ENCODE measurements at places on chromosomes 12 and 14.

- DNase-seq = peak; percentile 49
Measured at GRCh38 chr12:104720339-104721038, 237.6 kb downstream of the SLC41A2 start.

- no peak for DNase-seq
Measured at GRCh38 chr14:74973905-74974363, 18.5 kb upstream of the PGF start.

DNA sequence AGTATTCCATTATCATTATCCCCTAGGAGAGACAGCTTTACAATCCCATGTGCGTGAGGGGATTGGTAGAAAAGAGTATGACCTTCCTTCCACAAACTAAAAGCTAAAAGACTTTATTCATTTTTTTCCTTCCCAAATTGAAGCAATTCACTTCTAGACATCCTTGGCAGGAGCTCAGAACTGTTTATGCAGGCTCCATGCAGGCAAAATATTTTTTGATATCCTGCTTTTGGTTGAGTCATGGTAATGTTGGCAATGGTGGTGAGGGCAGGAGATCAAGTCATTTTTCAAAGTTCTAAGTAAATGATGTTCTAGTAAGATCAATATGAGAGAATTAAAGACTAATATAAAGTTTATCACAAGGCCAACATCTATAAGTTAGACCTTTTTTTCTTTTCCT lies 1.3 kb upstream of the PLEKHG7 start:
- no peak for DNase-seq

DNA sequence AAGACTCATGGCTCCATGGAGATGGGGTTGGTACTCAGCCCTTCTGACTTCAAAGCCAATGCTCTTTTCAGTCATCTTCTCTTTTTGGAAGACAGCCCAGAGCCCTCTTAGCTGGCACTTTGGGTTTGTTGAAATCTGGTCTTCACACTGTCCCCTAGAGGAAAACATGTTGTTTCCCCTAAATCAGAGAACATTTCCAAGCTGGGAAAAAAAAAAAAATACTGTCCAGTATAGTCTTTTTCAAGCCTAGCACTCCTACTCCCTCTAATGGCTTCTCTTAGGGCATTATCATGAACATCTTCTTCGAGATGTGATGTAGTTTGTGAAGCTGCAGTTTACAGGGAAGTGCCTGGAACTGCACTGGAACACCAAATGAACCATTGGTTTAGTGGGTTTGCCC lies 3.0 kb upstream of the ZC3H14 start:
- no peak for DNase-seq

DNA sequence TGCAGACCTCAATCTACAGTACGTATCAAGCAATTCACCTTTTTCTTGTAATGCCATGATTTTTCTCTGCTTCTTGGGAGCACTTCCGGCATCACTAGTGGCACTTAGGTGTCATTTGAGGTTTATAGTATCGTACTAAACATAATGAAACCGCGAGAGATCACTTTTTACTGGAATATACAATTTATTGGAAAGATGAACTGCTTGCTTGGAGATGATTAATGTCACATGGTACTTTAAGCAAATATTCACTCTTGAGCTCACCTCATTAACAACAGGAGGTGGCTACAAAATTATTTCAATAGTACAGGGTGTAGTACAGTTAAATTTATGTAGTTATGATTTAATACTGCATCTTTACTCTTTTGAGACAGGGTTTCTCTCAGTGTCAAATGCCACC lies 11.5 kb downstream of the FUT8 start:
- no peak for DNase-seq

DNA sequence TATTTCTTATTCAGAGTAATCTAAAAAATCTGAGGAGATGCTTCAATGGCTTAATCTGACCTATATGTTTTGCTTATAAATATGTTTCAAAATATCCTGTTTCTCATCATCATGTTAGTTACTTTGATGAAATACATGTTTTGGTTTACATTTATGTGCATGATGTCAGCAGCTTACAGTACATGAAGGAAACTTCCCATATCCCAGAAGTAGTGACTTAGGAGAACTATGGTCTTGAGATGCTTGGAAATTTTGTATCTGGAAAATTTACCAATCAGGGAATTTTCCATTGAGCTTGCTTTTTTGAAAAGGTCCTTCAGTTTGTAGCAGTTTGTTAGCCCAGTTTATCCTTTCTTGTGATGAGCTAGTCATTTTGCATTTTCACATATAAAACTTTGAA lies 73.3 kb downstream of the RASSF8 start:
- DNase-seq = no peak

DNA sequence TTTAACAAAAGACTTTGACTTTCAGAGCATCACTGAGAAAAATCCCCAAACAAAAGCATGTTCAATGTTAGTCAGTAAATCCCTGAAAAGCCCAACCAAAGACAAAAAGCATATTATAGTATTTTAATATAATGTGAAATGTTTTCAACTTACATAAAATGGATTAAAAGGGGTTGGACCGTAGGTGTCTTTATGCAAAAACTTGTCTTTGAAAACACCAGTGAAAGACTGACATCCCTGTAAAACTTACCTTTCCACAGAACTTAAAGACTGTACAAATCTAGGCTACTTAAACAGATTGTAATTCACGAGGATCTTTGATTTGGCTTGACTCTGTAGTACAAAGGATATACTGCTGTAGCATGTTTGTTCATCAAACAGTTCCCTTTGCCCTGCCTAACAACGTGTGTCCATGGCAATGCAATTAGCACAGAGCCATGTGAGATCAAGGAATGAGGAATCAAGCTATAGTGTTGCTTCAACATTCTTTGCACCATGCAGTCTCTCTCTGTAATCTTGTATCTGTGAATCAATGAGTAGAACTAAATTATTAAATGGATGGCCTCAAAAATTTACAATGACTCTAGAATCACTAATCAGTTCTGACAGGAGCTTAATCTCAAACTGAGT lies 138.5 kb upstream of the SYT1 start:
- no peak for DNase-seq

- DNase-seq = no peak
Measured at GRCh38 chr12:106106892-106107291, 31.9 kb downstream of the NUAK1 start.

DNA sequence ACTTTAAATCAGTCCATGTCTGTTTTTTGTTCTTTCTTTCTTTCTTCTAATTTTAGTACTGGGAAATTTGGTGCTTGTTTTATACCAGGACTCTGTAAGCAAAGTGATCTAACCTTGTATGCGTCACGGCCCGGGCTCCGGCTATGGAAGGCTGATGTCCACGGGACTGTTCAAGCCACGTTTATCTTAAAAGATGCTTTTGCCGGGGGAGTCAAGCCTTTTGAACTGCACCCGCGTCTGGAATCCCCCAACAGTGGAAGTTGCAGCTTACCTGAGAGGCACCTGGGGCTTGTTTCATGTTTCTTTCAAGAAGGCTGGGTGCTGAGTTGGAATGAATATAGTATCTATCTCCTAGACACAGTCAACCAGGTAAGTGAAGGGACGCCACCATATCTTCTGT lies 62.2 kb downstream of the TECPR2 start:
- DNase-seq = no peak

- no peak for DNase-seq
Measured at GRCh38 chr12:59084511-59085375, 164.4 kb upstream of the LRIG3 start.

GRCh38 chr14:26887847-26888246 lies 290.0 kb upstream of the NOVA1 start:
- DNase-seq = no peak

DNA sequence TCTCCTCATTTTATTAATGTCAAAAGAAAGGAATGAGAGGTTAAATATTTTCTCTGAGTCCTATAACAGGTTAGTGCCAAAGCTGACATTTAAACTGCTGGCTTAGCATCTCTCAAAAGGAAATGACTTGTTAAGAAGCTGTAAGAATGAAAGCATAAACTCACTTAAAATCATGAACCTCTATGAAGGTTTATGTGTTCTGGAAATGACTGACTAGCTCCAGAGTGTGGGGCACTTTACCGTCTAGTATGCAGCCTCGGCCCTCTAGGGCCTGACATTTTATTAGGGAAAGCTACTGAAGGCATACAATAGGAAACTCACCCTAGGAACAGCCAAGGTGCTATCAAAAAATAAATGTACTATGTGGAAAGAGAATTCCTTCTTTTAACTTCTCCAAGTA lies 35.1 kb downstream of the SPX start:
- no peak for DNase-seq

GRCh38 chr14:54603362-54603761 lies 36.4 kb downstream of the SAMD4A start:
- DNase-seq = no peak

DNA sequence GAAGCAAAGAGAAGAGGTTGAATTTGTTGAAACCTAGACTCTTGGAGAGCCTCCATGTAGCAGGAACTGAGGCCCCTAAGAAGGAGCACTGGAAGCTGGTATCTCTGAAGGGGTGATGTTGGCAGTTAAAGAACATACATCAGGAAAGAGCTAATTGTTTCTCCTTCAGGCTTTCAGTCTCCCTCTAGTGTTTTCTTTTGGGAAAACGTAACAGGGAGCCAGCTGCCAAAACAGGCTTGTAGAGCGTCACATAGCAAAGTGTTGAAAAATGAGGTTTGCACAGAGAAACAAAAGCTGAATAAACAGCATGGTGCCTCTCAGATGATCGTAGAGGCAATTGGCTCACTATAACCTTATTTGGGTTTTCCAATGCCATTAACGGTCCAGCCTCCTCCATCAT lies 46.9 kb upstream of the CAND1 start:
- DNase-seq = no peak

DNA sequence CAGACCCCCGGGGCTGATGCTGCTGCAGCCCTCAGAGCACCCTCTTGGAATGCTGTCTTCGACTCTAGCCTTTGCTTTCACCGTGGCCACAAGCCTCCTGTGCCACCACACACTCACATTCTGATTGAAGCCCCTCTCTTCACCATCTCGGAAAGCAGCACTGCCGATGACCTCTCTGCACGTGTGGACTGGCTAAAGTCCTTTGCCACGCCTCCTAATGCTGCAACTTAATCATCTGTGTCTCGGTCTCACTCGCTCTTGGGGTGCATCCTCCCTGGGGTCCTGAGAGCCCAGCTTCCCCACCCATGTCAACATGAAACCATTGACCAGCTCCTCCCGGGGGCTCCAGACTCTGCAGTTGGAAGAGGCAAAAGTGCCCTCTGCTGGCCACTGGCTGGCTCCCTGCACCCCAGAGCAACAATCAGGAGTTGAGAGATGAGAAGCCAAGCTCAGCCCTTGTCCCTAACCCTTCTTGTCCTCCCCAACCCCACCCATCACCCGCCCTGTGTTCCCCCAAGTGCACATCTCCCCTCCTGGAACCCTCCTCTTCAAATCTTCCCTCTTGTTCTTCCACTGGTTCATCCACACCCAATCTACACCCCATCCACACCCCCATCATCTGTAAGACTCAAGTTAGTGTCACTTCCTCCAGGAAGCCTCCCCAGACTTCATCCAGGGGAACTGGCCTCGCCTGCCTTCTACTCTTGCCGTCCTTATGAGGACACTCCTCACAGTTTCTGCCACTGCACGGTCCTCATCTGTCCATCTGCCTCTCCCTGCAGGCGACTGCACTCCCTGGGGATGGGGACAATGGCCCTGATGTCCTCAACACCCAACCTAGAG lies 23.6 kb upstream of the FAM181A start:
- no peak for DNase-seq

DNA sequence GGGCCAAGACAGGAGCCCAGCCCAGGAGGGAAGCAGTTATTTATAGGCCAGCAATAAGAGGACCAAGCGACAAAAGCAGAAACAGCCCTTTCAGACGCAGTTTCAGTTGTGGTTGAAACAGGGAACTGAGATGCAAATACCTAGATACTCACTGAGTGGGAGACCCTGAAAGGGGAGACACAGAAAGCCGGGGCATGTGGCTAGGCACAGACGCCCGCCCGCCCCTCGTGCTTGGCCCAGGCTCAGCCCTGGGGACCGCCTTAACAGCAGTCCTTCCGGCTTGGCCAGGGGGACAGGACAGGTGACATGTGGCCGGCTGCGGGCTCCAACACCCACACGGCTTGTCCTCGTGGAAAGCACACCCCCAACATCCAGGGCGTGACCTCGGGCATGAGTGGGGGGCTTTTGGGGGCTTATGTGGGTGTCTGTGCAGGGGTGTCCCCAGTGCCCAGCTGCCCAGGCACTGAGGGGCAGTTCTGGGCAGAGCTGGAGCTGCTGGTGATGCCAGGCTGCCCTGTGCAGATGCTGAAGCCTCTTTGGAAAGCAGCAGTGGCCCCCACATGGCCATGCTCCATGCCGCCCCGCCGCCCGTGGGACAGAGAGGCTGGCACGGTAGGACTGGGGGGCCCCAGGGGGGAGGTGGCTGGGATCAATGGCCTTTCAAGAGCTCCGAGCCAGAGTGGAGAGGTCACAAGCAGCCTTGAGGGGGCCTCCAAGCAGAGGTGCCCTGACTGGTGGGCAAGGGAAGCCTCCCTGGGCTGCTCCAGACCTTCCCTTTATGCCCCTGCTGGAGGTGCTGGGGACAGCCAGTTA lies 2.1 kb downstream of the PLD4 start:
- DNase-seq = peak; percentile 93

DNA sequence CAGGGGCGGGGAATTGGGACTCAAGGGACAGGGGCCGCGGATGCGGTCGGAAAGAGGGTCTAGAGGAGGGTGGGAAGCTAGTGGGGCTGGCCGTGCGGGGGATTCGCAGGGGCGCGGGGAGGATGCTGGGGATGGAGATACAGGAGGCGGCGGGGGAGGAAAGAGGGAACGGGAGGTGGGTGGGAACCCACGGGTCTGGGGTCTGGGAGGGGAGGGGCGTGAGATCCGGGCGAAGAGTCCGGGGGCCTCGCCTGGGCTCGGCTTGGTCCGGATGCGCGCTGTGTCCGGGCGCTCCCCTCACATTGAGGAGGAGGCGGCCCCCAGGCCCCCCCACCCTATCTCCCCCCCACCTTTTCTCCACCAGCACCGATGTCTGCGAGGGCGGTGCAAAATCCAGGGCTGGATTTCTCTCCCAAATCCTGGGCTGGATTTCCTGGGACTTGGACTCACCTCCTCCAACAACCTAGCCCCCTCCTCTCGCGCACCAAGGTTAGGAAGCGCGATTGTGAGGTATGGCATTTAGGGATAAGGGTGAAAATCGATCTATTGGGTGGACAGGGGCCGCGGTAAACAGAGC lies at the start of gene AGAP2:
Gene AGAP2 (minus strand): TSS at position 82 of the 577 bp plus-strand sequence. CDS start 496 bp downstream, outside the sequence.
- no peak for DNase-seq

DNA sequence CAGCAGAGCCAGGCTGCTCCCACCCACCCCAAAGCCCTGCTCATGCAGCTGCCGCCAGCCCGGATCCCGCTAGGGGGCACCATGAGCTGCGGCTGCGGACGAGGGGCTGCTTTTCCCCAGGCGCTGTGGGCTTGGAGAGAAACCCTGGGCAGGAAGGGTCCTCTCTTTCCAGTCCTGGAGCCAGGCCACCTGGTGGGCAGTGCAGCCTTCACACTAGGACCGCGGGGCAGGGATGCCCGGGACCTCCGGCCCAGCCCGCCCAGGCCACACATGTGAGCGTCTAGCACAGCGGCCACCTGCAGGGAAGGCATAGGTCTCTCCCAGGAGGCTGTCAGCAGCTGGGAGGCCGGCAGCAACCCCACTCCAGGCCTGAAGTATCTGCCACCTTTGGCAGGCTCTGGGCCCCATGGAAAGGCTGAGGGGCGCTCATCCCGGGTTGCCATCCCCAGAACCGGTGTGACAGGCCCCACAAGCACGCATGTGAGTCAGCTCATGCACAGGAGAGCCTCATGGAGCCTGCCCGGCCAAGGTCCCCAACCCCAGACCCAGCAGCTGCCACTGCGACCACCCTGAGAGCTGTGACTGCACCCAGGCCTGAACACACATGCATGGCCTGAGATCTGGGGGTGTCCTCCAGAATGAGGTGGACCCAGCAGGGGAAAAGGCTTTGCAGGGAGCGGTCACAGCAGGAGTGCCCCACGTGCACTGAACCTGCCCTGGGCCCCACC lies 280.0 kb upstream of the RTL1 start:
- DNase-seq = no peak

Data from GM20000 (cell line).